ENCODE measurements at places on chromosomes 2 and 18.

DNA sequence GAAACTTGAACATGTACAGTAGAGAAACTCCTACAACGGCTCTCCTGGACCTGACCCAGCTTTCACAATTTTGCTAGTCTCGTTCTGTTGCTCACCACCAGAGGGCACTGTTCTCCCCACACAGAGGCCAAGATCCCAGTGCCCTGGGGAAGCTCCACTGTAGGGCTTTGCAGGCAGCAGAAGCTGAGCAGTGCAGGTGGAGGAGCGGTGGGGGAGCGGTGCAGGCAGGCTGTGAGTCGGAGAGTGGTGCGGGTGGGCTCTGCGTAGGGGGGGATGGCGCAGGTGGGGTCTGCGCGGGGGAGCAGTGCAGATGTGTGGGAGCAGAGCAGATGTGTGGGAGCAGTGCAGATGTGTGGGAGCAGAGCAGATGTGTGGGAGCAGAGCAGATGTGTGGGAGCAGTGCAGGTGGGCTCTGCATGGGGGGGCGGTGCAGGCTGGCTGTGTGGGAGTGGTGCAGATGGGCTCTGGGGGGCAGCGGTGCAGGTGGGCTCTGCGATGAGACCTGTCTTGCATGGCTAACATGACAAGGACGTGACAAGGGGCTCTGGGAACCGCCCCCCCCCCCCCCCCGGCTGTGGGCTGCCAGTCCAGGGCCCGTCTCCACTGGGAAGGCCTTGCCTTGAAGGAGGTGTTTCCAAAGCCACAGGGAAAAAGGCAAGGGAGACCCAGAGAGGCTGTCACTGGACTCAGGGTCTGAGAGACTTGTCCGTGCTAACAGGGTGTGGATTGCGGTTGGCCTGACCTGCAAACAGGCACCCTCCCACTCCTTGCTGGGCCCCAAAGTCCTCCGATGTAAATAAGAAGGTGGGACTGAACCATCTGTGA lies 7.3 kb downstream of the CYS1 start:
- DNase-seq: peak; percentile 89

DNA sequence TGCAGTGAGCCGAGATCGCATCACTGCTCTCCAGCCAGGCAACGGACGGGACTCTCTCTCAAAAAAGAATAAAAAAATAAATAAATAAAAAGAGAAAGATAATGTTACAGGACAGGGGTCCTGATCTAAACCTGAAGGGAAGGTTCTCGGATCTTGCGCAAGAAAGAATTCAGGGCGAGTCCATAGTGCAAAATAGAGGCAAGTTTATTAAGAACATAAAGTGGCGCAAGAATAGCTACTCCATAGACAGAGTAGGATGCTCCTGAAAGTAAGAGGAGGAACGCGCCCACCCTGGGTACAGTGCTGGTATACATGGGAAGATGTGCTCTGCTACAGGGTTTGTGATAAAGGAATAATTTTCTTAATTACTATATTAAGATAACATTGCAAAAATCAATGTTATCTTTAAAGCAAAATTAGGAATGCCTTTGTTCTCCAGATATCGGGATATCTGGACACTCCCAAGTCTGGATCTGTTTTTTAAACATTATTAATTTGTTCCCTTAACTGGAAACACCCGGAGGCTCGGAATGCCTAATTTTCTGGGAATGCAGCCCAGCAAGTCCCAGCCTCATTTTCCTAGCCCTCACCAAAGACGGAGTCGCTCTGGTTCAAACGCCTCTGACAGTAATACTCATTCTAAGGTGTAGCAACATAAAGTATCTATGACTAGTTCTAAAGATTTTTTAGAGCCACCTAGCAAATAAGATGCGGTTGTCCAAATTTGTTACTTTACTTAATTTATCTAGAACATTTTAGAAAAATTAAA lies 38.8 kb downstream of the ACSL3 start:
- no peak for DNase-seq

DNA sequence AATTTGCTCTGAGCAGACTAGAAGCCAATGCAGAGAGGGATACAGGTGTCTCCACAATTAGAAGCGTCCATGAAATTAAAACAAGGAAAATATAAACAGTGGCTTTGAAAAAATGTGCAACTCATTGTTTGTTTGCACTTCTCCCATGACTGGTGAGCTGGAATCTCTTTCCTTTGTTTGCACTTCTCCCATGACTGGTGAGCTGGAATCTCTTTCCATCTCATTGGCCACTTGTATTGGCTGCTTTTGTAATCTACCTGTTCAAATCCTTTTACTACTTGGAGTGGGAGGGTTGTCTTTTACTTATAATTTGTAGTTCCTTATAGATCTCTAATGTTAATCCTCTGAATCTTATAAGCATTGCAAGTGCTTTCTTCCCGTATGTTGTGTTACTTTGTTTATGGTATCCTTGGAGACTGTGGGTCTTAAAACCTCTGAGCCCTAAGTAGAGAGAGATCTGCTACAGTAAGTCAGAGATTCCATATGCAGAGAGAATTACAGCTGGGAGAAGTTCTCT lies 94.1 kb downstream of the RTN4 start:
- DNase-seq: no peak

DNA sequence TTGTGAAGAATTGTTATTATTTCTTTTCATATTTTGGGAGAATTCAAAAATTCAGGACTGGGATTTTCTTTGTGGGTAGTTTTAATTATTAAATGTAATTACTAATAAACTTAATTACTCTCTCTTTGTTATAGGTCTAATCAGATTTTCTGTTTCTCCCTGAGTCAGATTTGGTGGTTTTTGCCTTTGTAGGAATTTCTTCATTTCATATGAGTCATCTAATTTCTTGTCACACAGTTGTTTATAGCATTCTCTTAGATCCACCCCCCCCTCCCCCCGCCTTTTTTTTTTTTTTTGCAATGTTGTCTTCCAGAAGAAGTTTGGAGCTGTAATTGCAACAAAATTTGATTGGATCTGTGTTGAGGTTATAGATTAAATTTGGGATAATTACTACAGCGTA lies 26.0 kb upstream of the GALR1 start:
- DNase-seq: no peak

GRCh38 chr18:49020129-49020528 lies 69.4 kb upstream of the SMAD7 start:
- DNase-seq: no peak

DNA sequence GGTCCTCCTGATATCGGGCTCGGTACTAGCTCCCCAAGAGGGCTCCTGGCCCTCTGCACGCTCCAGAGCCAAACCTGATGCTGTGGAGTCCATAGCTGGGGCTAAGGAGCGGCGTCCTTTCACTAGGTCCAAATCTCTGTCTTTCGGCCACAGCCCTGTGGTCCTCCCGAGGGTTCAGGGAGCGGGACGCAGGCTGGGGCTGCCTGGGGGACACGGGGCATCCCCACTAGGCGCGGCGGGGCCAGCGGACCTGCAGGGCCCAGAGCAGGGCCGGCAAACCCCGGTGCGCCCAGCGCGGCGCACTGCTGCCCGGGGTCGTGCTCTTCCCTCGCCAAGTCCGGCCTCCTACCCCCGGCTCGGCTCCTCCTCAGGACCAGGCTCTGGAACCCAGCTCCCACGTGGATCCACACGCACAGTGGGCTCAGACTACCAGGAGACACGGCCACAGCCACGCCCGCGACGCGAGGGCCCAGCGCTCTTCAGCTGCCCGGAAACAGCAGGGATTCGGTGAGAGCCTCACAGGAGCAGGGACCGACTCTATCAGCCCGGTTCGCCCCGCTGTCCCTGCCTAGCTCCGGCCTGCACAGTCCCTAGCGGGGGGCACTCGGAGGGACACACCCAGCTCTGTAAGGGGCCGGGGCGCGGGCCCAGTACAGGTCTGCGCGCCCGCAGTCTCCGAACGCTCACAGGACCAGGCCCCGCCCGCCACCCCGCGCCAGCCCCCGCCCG lies 593 bp downstream of the ZNF514 start:
- DNase-seq: peak; percentile 45

DNA sequence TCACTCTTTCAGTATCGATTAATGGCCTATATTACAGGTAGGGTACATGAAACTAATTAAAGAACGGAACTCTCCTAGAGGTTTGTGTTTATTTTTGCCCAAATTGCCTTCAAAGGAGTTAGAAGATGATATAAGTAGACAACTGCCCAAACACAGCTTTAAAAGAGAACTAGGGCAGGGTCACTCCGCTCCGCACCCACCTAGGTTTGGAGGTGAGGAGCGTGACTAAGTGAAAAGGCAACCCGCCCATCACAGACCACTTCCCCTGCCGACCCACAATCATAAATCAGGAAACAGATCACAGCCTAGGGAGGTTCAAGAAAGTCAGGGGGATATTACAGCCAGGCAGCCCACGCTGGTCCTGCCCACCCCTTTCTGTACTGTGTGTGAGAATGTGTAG lies 166.7 kb downstream of the C1D start:
- DNase-seq: no peak

DNA sequence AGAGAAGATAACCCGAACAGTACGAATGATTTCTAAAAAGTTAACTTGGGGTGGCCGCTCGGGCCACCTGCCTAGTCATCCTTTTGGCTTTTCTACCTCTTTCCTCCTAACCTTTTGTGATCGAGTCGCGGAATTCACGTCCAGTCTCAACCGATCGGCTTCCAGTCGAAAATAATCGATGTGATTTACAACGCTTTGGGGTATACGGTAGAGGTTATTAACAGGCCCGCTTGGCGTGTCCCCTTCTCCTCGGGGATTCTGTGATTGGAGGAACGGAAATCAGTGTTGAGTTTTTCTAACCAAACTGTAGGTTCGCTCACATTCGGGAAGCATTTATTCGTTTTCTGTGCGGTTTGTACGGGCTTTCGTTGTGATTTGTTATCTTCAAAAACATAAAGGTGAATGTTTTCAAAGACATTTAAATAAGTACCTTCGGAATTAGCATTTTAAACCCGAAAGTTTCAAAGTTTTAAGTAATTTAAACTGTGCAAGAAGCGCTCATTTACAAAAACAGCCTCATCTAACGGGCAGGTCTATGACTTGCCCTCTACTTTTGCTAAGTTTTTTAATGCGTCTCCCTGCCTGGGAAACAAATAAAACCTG lies 588 bp upstream of the FOXI3 start:
- DNase-seq: no peak

DNA sequence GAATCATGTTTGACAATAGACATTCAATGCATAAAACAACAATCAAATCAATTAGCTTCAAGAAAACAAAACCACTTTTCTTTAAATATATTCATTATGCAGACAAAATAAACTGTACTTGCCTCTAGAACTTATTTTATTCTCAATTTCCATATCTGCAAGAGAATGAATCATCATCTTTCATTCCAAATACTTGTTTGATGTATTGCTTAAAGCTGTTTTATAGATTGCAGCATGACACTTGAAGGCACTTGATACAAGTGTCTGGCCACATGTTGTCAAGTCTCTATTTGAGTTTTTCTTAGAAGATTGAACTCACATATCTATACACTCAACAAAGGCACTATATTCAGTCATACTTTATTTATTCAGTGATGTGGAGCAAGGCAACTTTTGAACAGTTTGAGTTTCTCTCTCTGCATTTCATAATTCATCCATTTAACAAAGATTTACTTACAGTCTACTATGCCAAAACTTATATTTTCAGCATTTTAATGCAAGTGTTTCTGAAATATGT lies 38.7 kb upstream of the DDX18 start:
- no peak for DNase-seq

DNA sequence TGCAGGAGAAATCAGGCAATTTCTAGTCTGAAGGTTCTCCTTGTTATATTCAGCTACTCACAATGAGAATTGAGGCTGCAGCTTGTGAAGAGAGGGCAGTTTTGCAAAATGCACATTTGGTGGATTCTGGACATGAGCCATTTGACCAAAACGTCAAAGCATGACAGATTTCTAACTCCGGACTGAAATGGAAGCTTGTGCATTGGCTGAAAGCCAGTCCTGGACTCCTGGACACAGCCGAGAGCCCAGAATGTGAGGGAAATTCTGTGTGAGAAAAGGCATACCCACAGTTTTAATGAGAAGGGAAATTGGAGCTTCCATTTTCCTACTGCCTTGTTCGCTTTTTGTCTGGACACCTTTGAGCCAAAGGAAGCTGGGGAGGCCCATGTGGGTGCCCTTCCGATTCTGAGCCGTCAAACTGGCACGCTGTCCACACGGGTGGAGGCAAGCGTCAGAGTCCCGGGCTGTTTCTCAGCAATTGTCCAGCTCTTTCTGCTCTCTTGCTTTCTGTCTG lies 23.7 kb upstream of the ROCK2 start:
- no peak for DNase-seq

DNA sequence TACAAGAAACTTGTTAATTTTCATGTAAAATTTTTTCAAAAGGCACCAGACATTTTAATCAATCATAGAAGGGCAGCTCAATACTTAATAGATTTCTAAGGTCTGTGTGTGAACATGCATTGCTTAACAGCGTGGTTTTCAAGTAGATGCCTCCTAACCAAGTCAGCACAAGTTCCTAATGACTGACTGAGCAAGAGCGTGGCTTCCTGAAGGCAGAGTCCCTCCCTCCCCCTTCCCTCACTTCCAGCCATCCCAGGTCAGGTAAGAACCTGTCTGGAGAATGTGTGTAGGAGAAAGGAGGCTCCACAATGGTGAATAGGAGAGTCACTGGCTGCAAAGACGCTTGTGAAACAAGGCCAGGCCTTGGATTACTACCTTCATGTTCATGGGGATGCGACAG lies 33.5 kb upstream of the DAPL1 start:
- no peak for DNase-seq

GRCh38 chr2:36403675-36404230 lies 48.2 kb downstream of the CRIM1 start:
- no peak for DNase-seq

GRCh38 chr2:97654309-97654708 lies 8.4 kb downstream of the COX5B start:
- DNase-seq: no peak

- no peak for DNase-seq
These were observed 12.1 kb downstream of the HS1BP3 start for GRCh38 chr2:20638646-20639430.

- DNase-seq: peak; percentile 67
These were observed 60.4 kb downstream of the DLGAP1 start for GRCh38 chr18:4394700-4395099.

- no peak for DNase-seq
These were observed 54.7 kb downstream of the UGGT1 start for GRCh38 chr2:128145651-128146050.

GRCh38 chr18:52140986-52141385 lies 199.0 kb upstream of the DCC start:
- no peak for DNase-seq

GRCh38 chr18:51522821-51523220 lies 325.3 kb upstream of the MEX3C start:
- DNase-seq: no peak

DNA sequence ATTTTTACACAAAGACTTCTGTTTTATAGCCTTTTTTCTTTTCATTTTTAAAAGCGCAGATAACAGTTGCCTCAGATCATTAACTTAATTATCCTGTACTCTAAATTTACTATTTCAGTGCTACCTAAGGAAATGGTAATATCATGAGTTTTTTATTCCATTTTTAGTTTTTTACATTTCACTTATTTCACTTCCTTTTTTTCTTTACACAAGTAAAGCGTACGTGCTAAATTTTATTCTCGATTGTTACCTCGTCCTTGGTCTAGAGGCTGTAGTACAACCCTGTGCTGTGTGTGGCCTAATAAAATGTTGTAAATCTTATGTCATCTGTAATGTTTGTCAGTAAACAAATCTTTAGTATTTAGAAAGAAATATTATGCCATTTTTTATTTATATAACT lies 49.2 kb downstream of the CRIM1 start:
- DNase-seq: no peak

All from GM12865 (cell line).